ENCODE measurements at places on chromosomes 4 and X.

DNA sequence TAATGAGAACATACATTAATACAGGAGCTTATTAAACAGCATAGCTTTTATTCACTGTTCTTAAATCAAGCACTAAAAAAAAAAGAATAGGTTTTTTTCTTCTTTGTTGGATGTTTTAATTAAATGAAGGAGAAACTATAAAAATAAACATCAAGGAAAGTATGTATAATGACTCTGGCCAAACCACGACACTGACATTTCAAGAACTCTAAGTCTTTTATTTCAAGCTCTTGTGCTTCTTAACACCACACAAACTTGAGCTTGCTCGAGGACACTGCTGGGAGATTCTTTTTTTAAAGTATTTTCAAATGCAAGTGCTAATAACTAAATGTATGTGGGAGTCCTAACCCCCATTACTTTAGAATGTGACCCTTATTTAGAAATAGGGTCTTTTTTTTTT lies 204.9 kb upstream of the PPARGC1A start:
- no peak for DNase-seq

DNA sequence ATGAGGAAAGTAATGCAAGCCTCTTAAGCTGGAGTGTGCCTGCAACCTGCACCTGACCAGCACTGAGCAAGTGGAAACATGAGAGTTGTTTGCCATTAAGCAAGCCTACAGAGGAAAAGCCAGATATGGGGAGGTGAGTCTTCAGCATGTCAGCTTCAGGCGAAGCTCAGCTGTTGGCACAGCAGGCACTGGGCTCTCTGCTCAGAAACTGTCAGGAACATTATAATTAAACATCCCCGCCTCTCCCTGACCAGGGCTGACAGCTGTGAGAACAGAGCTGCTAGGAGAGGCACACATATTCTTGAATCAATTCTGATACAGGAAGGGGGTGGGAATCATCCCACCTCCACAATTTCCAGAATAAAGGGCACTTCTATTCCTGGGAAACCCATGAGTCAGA lies 19.0 kb upstream of the DCX start:
- DNase-seq = no peak

GRCh38 chrX:150813922-150814321 lies 84.5 kb downstream of the CD99L2 start:
- no peak for DNase-seq

DNA sequence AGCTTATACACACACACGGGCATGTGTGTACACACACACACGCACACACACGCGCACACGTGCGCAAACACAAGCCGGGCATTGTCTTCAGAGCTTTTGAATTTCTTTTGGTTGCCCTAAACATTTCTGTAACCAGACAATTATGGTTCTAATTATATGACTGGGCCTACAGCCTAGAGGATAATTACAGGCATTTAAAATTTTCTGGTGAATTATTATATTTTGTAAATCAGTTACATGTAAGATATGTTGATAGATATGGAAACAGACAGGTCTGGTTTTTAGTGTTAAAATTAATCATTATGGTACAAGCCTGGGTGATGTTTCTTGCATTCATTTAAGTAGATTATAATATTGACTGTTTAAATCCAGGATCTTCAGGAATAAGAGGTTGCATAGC lies 1120.5 kb downstream of the ADGRL3 start:
- no peak for DNase-seq

DNA sequence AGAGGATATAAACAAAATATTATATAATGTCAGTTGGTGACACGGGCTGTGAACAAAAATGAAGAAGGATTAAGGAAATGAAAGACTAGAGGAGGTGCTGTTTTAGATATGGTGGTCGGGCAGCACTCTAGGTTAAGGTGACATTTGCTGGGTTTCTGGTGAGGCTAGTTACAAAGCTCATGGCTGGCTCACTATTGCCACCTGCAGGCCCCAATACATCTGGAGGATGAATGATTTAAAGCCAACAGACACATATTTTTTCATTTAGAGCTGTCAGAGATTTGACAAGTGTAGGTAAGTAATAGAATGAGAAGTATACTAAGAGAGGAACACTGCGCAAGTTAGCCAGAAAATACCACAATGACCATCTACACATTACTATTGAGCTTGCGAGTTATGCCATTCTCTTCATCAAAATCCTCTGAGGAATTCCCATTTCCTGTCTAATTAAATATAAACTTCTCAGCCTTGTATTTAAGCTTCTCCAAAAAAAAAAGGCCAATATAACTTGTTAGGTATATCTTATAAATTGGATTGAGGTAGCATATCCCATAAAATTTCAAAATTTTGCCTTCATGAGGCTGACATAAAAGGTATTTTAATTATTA lies 6.4 kb upstream of the FGG start:
- DNase-seq = peak; percentile 41

GRCh38 chrX:76127341-76127740 lies 45.5 kb upstream of the PBDC1 start:
- no peak for DNase-seq

DNA sequence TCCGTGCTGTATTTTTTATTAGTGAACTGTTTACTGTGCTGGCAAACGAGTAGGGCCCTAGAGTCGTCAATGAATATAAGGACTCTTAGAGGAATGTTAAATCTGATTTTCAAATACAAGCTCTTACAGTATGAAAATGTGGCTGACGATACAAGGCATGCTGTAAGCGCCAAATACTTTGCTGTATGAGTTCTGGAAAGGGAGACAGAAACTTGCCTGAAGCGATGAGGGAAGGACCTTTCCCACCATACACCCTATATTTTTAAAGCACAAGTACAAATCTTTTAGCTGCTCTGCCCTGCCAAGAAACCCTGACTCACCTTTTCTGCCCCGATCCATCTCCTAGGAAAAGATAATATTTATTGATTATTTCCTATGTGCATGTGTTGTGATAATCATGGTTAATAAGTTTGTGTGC lies 15.7 kb upstream of the RUFY3 start:
- DNase-seq = no peak

Measured in frontal cortex (tissue), 4 donors.